RWPE1 (cell line): ENCODE measurements at places on chromosomes 6 and 20.
A peak's percentile ranks its signal among the peaks of the same experiment; 100 is the strongest.

DNA sequence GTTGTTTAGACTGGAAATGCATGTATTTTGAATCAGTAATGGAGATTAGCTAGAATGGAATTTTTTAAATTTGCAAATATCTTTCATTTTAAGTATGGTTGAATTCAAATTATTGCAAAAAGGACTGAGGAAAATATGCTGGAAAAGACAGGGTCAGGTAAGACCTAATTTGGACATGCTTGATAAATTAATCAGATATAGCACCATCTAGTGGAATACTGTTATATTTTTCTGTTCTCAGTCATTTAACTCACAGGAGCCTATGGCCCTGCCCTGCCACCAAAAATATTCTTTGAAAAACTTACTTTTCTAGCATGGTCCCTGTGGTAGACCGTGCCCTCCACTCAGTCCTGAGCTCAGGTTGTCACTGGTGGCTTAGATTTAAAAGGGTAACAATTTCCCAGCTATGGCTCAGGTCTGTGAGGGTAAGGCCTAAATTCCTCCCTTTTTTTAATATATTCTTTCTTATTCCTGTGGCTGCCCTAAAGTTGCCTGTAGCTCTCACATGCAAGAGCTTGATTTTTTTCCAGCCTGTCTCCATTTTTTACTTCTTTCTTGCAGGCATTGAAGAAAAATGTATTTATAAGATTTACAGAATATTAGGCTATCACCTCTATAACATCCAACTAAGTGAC is 25.3 kb upstream of the KIAA1586 start:
- peak; percentile 62 for DNase-seq

GRCh38 chr6:63558278-63558677 is 14.0 kb upstream of the LOC128125822 start:
- DNase-seq, result no peak

DNA sequence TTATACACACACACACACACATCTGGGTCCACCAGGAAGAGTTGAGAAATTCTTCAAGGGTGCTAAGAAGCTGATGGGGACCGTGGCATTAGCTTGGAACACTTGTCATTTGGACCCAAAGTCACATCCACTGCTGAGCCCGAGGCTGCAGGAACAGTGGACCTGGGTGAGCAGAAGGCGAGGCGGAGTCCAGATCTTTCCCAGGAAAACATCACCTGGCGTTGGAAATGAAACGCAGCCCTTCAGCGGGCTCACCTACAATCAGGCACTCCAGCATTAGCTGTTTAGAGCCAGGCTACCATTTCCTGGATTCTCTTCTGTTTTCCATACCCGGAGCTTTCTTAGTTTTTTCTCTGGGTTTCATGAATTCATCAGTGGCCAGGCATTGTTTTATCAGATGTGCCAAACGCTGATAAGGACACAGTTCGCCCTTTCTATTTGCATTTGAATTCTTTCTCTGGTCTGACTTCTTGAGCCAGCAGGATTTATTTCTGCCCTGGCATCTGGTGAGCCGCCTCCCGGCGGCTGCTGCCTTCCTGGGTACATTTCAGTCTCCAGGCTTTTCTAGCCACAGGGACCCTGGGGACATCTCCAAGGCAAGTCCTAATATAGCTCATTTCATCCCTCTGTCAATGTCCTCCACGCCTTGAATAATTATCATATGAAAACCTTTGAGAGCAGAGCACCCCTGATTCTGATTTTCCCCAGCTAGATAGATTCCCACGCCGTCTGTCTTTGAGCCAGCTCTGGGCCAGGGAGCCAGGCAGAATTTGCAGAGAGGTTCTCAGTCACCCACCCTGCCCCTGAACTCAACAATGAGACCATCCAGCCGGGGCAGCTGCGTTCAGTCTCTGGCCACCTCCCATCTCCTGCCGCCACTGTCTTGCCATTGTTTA is 170.9 kb downstream of the TTLL2 start:
- DNase-seq, result no peak

DNA sequence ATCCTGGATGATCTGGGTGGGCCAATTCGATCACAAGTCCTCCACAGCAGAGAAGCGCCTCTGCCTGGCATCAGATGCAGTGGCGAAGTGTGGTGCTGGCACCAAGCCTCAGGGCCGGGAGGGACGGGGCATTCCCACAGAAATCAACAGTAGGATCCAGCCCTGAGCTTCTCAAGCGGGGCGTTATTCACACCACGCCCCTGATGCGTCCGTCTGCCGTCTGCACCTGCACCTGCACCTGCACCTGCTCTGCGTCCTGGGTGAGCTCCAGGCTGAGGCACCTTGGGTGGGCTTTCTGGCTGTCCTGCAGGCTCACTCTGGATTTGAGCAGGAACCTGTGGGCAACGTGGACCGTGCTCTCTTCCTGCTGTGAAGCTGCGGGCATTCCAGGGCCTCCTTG is 13.8 kb upstream of the NTSR1 start:
- no peak for DNase-seq

DNA sequence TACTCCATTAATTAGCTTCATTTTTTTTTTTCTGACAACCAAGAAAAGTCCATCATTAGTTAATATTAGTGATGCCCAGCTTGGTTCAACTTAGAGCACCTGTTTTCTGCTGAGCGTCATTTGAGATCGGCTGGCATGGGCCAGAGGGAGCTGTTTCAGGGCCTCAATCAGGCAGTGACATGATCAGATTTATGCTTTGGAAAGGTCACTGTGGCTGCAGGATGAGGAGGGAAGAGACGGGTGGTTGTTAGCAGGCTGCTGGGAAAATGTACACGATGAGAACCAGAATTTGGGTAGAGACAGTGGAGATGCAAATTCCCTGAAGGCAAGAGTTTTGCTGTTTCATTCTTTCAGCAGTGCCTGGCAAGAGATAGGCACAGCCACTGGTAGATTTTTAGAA is 4.4 kb upstream of the STX16 start:
- no peak for DNase-seq

DNA sequence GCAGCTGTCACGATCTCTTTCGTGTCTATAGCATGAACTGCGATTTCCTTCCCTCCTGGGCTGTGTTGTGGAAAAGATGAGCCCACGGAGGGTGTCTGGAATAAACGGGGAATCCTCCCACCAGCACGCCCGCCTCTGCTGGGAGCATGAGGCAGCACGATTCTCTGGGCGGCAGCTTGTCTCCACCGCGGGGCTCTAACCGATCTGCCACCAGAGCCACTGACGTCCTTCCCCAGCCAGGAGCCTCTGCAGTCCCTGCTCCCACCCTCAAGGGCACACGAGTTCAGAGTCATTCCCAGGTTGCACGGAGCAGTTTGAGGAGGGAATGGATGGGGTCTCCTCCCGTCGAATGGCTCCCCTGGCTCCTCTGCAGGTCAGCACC is 197.6 kb downstream of the DLL1 start:
- no peak for DNase-seq

DNA sequence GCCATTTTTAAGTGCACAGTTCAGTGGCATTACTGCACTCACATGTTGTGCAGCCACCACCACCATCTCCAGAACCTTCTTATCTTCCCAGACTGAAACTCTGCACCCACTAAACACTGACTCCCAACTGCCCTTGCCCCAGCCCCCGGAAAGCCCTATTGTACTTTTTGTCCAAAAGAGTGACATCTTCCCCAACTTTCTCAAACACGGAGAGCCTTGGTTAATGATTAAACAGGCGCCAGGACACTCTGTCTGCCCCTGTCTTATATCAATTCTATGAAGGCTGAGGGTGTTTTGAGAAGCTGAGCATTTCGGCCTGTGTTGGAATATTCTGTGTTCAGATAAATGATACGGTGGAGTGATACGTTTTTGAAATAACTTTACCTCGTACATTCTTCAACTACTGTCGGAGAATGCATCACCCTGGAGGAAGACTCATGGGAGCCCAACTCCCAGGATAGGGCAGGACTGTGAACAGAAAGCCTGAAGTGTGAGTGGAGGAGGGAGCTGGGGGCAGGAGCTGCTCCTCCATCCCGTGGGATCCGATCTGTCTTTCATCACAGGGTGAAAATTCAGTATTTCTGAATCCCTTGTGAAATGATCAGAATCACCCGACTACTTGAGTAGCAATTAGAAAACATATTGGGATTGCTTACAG is 68.7 kb upstream of the FOXC1 start:
- DNase-seq, result no peak

GRCh38 chr6:13834790-13835189 is 20.4 kb upstream of the MCUR1 start:
- DNase-seq, result no peak

DNA sequence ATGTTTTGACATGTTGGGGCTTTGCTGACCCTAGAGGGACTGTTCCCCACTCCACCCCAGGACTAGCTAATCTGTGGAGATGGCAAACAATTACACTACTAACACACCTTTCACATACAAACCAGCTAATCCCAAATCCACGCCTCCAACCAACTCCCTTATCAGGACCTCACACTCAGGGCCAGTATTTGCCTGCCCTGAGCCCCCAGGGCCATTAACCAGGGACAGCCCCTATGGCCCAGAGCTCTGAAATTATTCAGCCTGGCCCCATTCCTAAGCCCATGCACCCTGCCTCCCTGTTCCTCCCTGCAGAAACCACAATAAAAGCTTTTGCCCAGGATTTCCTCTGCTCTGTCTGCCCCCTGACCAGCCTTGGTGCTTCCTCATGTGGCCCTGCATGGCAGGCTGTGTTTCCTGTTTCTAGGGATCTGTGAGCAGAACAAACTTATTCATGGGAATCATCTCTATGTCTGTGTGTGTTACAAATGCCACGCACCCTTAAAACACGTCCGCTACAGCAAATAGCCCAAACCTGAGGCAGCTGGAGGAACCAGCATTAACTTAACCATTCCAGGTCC is 121.2 kb downstream of the PXDC1 start:
- no peak for DNase-seq

DNA sequence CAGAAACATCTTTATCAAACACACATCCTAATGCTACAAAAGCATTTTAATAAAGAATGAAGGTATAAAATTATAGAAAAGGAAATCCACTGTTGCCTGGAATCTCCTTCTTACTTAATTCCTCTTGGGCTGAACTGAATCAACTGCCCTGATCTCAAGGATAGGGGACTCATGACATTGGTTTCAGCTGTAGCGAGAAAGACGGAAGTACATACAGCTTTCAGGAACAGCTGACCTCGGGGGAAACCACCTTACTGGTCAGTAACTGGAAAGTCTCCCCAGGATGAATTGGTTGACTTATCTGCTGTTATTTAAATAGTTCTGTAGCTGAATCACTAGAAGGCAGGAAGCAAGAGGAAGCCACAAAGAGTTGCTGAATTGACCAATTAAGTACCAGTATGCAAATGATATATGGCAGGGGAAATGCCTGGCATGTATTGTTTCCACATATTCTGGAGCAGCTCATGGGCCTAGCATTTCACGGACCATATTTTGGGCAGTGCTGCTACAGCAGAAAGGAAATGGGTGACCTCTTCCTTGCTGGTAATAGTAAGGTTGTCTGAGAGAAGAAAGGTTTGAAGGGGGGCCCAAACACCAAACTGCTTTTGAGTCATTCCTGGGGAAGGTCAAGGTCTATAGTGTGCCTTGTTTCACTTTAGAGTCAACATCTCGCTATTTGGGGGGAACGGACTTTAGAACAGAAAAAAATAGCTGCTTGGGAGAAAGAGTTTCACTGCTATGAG is 43.7 kb upstream of the MAP7 start:
- peak; percentile 88 for DNase-seq

DNA sequence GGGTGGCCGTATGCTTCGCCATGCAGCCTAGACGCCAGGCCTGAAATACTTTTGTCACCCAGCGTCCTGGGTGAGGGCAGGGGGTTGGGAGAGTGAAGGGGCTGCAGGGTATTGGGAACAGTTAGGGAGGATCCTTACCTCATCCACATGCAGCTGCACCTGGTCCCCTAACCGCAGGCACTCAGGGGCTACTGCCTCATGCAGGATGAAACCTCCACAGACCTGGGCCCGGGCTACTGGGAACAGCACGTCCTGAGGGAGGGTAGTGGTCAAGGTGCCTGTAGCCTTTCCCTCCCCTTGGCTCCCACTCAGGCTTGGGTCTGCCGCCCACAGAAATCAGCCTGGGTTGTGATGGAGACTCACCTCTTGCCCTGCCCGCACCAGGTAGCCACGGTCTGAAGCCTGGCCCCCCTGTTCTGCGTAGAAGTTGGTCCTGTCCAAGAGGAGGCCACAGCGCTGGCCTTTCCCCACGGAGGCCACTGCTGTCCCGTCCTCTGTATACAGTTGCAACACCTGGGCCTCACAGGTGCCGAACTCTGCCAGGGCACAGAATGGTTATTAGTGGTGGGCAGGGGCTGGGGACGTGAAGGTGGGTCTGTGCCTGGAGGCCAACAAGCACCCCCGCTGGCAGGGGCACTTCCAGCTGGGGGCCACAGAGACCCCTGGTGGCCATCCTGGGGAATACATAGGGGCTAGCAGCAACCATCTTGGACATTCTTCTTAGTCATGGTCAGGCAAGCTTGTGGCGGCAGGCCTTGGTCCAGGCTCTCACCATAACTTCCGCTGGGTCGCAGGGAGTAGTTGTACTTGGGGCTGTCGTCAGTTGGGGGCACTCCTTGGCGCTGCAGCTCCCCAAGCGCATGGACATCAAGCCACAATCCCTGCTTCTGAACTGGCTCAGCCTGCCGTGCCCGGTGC is 8.6 kb downstream of the AARS2 start:
- peak; percentile 28 for DNase-seq

- DNase-seq, result no peak
Observed at GRCh38 chr6:42537536-42537935, 26.3 kb upstream of the UBR2 start.

DNA sequence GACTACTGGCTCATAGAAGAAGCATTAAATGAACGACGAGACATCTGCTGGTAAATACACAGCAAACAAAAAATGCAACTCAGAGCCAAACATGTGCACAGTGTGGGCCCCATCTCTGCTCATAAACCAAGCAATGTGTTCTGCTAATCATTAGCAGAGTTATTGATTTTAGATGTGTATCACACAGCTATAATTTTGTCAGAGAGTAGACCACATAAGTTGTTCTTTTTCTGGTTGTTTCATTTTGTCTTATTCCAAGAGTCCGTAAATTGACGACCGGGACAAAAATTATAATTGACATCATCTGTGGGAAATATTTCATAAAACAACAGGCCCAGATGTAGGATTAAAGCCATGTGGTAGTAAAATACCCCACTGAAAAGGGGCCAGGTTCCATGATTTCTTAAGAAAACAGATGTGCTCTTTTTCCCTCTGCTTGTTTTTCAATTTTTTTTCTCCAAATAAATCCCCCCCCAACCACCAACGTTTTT is 423.6 kb downstream of the HAO1 start:
- no peak for DNase-seq

GRCh38 chr20:5154543-5154925 is 27.7 kb downstream of the CDS2 start:
- DNase-seq, result no peak

DNA sequence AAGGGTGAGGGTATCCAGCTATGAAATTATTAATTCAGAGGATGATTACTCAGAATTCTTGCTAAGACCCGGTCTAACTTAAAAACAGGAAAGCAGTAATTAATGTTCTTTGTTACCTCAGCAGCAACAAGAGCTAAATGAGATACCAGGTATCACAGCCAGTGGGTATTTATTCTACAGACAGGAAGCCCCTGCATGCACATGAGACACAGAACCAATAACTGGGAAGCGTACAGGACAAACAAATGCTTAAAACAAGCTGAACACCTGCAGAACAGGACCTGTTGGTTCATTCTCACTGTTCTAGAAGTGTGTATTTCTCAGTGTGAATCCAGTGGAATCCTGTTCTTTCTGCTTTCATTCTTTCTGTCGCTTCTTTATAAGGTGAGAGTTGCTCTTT is 30.9 kb downstream of the SCML4 start:
- DNase-seq, result no peak
